A673 (cell line): ENCODE measurements at places on chromosomes 7 and 10. TPM values are rescaled to one million over a fixed set of nuclear protein-coding genes. Genes with fewer than 3 reads are reported as not detected.

GRCh38 chr10:71634531-71635164 lies 84.9 kb downstream of the C10orf105 start:
- no peaks in the 10 kb centered on the region for H3K27me3 ChIP-seq
- H3K36me3 ChIP-seq: no peaks in the 10 kb centered on the region
- no peak overlapping the region for H3K27ac ChIP-seq
- no peak overlapping the region for H3K4me3 ChIP-seq
- peaks cover 6% of the 10 kb centered on the region for H3K4me1 ChIP-seq

LRRC4 gene
- 10.6 and 16.1 TPM in 2 replicates for total RNA-seq

DNA sequence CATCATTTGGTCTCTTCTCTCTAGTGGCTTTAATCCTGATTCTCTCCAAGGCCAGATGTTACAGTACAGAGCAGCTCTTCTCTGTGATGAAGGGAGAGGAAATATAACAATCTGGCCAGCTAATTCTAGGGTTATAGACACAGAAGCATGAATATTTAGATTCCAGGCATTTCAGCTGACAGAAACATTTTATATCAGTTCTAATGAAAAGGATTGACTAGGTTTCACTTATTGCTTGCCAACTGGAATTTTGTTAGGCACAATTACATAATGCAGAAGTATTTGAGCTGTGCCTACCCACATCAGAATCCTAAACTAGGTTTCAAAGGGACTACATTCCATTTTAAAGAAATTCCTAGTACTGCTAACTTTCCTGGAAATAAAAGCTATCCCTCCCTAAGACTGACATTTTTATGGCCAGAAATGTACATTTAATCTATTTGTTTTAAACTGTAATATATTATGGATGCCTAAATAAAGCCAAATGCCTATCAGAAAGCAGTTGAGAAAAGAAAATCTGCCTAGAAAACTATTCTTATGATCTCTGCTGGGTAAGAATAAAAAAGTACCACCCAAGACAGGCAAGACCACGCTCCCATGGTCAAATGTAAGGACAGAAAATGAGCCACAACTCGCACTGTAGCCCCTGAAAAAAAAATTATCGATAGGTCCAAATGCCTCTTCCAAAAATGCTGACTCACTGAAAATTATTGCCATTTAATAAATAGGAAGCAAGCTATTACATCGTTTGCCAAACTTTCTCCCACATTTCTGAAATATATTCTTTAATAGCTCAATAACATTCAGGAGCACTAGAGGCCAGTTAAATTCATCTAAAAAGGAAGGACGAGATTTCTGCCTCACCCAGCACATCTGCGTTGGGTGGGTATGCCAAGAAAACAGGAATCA lies 498.1 kb downstream of the KCNMA1 start:
- H3K36me3 ChIP-seq: no peaks in the 10 kb centered on the region
- H3K27me3 ChIP-seq: no peaks in the 10 kb centered on the region
- H3K27ac ChIP-seq: no peak overlapping the region

KCND2 gene
- not detected in 2 replicates for total RNA-seq

GRCh38 chr10:131677671-131678070 lies 223.1 kb upstream of the PPP2R2D start:
- H3K4me3 ChIP-seq: no peak overlapping the region
- no peaks in the 10 kb centered on the region for H3K36me3 ChIP-seq
- no peak for DNase-seq
- no peaks in the 10 kb centered on the region for H3K4me1 ChIP-seq
- H3K27ac ChIP-seq: no peak overlapping the region

SCIN gene
- total RNA-seq: 0.09 and 0.39 TPM in 2 replicates

DNA sequence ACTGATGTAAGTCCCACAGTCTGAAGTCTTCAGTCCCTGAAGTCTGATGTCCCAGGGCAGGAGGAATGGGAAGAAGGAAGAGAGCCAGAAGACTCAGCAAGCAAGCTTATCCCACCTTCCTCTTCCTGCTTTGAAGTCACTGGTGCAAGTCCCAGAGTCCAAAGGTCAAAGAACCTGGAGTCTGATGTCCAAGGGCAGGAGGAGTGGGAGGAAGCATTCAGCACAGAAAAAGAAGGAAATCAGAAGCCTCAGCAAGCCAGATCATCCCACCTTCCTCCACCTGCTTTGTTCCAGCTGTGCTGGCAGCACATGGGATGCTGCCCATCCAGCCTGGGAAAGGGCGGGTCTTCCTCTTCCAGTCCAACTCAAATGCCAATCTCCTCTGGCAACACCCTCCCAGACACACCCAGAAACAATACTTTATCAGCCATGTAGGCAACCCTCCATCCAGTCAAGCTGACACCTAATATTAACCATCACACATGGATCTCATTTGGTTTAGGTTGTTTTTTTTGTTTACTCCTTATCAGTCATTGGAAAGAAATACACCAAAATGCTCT lies 50.9 kb downstream of the ADAM12 start:
- no peak overlapping the region for H3K4me3 ChIP-seq
- H3K4me1 ChIP-seq: no peaks in the 10 kb centered on the region
- no peak for DNase-seq
- no peaks in the 10 kb centered on the region for H3K27me3 ChIP-seq
- H3K27ac ChIP-seq: no peak overlapping the region
- H3K36me3 ChIP-seq: no peaks in the 10 kb centered on the region

DNA sequence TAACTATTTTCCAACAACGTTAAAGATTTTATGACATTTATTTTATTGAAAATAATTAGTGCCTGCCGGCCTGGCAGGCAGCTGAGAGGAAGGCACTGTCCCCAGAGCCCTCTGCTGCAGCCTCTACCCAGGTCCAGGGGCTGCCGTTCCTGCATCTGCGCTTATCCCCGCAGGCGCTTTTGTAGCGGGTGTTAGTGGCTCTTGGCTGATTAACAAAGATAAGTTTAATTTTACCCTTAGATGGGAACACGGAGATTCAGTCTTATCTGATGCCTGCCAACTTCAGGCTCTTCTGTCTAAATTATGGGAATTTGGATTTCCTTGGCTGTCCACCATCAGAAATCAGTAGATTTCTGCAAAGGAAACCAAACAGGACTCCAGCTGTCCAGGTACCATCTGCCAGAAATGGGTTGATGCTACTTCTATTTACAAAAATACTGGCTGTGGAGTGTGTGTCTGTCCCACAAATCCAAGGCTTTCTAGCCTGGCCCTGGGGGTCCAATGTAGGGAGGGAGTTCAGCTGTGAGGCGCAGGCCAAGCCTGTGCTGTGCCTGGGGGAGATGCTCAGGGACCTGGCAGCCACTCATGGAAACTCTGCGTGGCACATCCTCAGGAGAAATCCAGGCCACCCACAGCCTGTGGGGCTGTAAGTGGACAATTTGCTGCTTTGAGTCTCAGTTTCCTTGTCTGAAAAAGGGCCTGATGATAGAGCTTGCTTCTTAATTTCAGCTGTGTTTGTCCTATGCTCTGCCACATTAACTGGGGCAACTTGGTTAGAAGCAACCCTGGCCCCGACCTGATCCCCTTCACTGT lies 62.0 kb upstream of the IGFBP3 start:
- H3K27me3 ChIP-seq: no peaks in the 10 kb centered on the region
- no peak overlapping the region for H3K4me3 ChIP-seq
- H3K36me3 ChIP-seq: no peaks in the 10 kb centered on the region
- DNase-seq: no peak
- no peaks in the 10 kb centered on the region for H3K4me1 ChIP-seq
- H3K27ac ChIP-seq: no peak overlapping the region

DNA sequence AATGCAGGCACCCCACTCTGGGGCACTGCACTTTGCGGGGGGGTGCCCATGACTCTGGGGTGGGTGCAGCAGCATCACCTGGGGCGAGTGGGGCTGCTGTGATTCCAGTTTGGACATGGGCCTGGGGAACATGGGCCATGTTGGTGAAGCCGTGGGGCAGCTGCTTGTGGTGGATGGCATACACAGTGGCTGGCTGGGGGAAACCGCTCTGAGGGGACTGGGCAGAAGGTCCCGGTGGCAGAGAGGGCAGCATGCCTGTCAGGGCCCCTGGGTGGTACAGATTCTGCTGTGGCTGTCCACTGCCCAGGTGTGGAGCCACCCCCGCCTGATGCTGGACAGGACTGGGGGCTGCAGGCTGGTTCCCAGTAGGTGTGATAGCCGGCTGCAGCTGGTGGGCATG lies 57.2 kb downstream of the LRRC72 start:
- no peak overlapping the region for H3K4me3 ChIP-seq
- no peak overlapping the region for H3K27ac ChIP-seq
- no peaks in the 10 kb centered on the region for H3K36me3 ChIP-seq
- no peaks in the 10 kb centered on the region for H3K27me3 ChIP-seq
- DNase-seq: no peak

PLXDC2 gene
- total RNA-seq: 69.6 and 74.8 TPM in 2 replicates

DNA sequence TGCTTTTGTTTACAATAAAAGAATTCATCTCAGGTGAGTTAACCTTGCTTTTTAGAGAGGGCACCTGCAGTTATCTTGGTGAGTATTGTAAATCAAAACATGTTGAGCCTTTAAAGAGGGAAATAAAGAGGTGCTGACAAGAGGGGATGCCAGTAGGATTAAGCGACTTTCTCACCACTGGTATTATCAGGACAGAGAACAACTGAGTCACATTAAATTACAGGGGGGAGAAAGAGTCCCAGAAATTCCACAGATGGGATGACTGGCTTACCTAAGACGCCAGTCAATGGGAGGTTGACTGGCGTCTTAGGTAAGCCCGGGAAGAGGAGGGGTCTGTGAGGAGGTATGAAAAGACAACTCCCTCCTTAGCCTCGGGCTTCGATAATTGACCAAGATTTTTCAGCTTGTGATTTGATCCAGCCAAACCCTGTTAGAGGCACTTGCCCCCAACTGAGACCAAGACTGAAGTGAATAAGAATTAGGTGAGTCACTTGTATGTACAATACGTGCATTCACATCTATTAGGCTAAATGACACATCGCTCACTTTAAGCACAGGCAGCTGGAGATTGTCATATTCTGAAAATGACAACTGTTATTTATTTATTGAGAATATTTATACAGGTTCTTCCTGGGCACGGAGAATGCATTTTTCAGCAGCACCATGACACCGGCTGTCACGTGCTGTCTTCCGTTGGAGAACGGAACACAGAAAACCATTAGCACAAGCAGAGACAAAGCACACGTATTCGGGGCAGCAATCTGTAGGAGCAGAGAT lies 117.6 kb downstream of the SEM1 start:
- H3K4me3 ChIP-seq: no peak overlapping the region
- no peaks in the 10 kb centered on the region for H3K27me3 ChIP-seq
- peak; percentile 48 for DNase-seq
- H3K4me1 ChIP-seq: peaks cover 2% of the 10 kb centered on the region
- no peak overlapping the region for H3K27ac ChIP-seq

TMEM273 gene
- not detected in 2 replicates for total RNA-seq

- no peaks in the 10 kb centered on the region for H3K4me1 ChIP-seq
- no peaks in the 10 kb centered on the region for H3K36me3 ChIP-seq
- no peak overlapping the region for H3K27ac ChIP-seq
- no peaks in the 10 kb centered on the region for H3K27me3 ChIP-seq
Measured at GRCh38 chr10:51838471-51838870, 139.1 kb upstream of the CSTF2T start.

DNA sequence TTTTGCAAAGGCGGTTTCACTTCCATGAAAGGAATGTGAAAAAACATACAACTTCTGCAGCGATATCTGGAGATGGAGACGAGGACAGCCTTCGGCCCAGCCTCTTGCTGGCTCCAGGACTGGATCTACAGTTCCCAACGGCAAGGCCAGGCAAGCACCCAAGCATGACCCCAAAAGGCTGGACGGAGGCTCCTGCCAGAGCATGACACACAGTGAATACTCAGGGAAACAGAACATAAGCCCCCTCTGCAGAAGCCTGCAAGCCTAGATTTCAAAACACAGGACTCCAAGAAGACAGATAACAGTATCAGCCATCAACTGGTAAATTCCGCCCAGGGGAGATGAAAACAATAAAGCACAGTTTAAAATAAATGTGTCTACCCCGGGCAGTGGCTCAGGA lies 3.3 kb upstream of the LRRC27 start:
- peaks cover 3% of the 10 kb centered on the region for H3K36me3 ChIP-seq
- H3K27ac ChIP-seq: peak overlapping the region; percentile 81
- peaks cover 18% of the 10 kb centered on the region for H3K4me1 ChIP-seq
- H3K4me3 ChIP-seq: peak overlapping the region; percentile 83
- H3K27me3 ChIP-seq: no peaks in the 10 kb centered on the region

DNA sequence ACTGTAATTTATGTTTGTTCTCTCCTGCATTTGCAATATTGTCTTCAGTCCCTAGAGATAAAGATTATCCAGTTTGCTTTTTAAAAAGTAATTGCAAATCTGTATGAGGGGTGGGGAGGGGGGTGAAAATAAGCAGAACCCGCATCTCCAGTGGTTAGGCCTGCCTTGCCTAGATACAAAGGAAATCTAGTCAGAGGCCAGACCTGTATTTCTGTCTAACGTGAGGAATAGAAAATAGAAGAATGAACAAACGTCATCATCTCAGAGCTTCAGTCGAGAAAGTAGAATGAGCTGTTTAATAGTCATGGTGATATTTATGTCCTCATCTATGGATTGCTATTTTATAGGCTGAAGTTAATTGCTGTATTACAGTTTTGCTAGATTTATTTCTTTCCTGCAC lies 284.2 kb downstream of the BICC1 start:
- H3K27me3 ChIP-seq: peaks cover under 1% of the 10 kb centered on the region
- H3K4me1 ChIP-seq: no peaks in the 10 kb centered on the region
- no peak overlapping the region for H3K4me3 ChIP-seq
- H3K36me3 ChIP-seq: no peaks in the 10 kb centered on the region

DRGX gene
- not detected in 2 replicates for total RNA-seq

MYPN gene
- 0.87 and 1.7 TPM in 2 replicates for total RNA-seq

GRCh38 chr7:148256433-148256832 lies 334.1 kb upstream of the C7orf33 start:
- no peaks in the 10 kb centered on the region for H3K36me3 ChIP-seq
- DNase-seq: no peak
- no peaks in the 10 kb centered on the region for H3K27me3 ChIP-seq
- no peak overlapping the region for H3K27ac ChIP-seq

CPA5 gene
- total RNA-seq: not detected in 2 replicates

GRCh38 chr7:144908324-144908723 lies 72.5 kb upstream of the TPK1 start:
- no peak overlapping the region for H3K27ac ChIP-seq
- H3K4me1 ChIP-seq: no peaks in the 10 kb centered on the region
- H3K27me3 ChIP-seq: no peaks in the 10 kb centered on the region
- no peak for DNase-seq
- H3K36me3 ChIP-seq: no peaks in the 10 kb centered on the region

ACTR3C gene
- 4.5 TPM in 2 replicates for total RNA-seq

DNA sequence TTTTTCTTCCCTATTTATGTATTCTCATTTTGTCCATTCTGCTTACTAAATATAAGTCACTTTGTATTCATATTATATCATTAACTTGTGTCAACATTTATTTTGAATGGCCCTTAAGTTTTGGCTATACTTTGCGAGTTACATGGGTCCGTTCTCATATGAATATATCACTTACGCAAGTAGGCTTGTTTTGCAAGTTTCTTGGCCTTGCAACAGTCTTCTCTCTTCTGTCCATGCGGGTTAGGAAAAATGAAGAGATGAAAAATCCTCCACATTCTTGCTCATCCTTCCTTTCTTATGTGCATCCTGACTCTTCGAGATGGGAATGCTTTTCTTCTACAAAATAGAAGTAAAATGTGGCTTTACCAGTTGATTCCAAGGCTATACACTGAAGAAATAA lies 82.8 kb downstream of the GPR158 start:
- H3K27ac ChIP-seq: no peak overlapping the region
- DNase-seq: no peak
- H3K36me3 ChIP-seq: no peaks in the 10 kb centered on the region
- no peak overlapping the region for H3K4me3 ChIP-seq
- no peaks in the 10 kb centered on the region for H3K4me1 ChIP-seq
